ENCODE measurements at places on chromosomes 7 and 10.

DNA sequence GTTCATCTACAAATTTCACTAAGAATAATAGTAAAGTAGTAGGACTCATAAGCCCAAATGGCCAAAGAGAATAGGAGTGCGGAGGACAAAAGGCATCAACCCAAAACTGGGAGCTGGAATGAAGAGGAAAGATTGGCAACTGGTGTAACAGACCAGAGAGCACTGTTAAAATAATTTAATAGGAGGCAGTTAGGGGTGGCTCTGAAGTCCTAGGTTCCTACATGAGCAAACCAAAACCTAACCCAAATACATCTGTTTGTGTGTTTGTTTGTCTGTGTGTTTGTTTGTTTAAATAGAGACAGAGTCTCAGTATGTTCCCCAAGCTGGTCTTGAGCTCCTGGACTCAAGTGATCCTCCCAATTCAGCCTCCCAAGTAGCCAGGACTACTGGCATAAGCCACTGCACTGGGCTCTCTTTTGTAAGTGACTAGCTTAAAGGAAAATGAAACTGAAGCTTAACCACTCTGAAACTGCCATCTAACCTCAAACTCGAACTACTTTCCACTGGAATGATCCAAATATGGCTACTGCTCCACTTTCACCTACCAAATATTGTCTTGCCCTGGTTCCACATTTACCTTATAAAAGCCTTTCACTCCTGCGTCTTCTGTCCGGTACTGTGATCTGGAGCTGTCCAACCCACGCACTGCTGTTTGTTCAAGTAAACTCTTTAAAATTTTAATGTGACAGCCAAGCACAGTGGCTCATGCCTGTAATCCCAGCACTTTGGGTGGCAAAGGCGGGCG lies 94.9 kb downstream of the AKR1D1 start:
- DNase-seq = no peak

GRCh38 chr10:97015240-97015639 lies 170.5 kb downstream of the SLIT1 start:
- no peak for DNase-seq

DNA sequence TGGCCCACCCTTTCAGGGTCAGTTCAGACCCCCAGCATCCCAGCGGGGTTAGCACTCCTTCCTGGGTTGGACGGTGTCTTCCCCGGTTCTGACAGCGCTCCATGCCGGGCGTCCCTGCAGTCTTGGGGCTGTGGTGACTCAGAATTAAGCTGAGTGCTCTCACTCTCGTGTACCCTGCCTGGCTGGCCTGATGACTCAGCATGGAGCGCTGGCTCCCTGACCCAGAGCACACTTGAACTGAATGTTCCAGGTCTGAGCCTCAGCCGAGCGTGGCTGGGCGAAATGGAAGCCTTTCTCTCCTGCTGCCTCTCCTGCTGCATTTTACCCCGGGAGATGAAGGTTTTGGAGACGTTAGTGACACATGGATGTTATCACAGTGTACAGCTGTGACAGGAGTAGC lies 7.1 kb downstream of the BAG3 start:
- DNase-seq = peak; percentile 65

GRCh38 chr10:124020981-124021815 lies 72.2 kb downstream of the CHST15 start:
- DNase-seq = no peak

GRCh38 chr7:26860361-26860760 lies 4.0 kb downstream of the SKAP2 start:
- DNase-seq = no peak

DNA sequence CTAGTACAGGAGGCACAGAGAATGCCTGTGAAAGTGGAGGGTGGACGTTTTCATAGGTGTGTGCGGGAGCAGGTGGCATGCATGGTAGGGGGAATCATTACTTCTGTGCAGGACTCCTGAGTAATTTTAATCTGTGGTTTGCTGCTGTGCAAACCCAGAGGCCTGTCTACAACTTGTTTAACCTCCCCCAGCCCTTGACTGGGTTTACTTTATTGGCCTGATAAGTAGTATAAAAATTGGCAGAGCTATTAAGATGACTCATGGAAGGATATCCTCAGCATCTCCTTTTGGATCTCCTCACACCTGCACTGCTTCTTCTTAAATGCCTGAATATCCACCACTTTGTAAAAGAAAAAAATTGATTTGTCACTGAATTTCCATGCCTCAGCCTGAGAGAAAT lies 104.8 kb downstream of the AUTS2 start:
- no peak for DNase-seq

- no peak for DNase-seq
These were observed 44.4 kb downstream of the MCU start for GRCh38 chr10:72736176-72736827.

DNA sequence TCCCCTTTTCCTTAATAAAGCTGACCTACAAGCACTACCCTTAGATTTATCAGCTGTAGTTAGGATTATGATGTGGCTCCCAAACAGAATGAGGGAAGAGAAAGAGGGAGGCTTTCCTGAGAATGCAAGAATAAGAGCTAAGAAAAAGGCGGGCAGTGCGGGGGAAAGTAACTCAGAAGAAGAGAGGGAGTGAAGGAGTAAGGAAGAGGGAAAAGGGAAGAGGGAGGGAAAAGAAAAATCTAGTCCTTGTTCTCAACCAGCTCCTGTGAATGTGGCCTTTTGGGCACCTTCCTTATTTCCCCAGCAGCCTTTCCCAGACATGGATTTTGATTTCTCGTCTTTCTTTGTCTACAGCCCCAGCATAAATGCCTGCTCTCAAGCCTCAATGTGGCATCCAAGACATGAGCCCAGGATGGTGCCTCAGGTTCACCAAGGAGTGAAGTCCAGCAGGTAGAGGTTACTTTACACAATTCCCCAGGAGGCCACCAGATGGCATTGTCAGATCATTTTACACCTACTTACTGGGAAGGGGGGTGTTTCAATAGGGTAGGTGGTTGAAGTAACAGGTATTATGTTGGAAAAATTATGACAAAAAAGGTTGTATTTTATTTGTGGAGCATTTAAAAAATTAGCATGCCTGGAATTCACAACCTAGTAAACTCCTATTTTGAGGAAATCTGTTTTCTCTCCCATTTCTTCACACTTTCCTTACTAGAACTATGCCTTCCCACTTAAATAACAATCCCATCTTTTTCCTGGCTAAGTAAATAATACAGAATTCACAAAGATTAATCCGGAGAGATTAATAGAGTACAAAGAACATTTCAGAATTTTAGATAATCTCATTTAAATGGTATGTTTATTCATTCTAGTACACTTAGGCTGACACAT lies 106.5 kb downstream of the HTR7 start:
- peak; percentile 35 for DNase-seq

GRCh38 chr10:64148607-64149006 lies 627.4 kb downstream of the REEP3 start:
- DNase-seq = no peak

- DNase-seq = no peak
These were observed 197.4 kb upstream of the FOXP2 start for GRCh38 chr7:114217026-114217806.

- no peak for DNase-seq
These were observed 4.6 kb downstream of the HECW1 start for GRCh38 chr7:43117095-43117494.

GRCh38 chr7:116503835-116504234 lies 4.3 kb downstream of the CAV2 start:
- DNase-seq = no peak

- DNase-seq = no peak
These were observed 58.1 kb downstream of the CTBP2 start for GRCh38 chr10:125102246-125102645.

GRCh38 chr10:71706216-71707121 lies 13.1 kb downstream of the C10orf105 start:
- DNase-seq = no peak

GRCh38 chr7:39392151-39392550 lies 174.1 kb upstream of the YAE1 start:
- DNase-seq = no peak

- no peak for DNase-seq
These were observed 8.2 kb downstream of the EMX2 start for GRCh38 chr10:117550599-117551329.
